ENCODE measurements at places on chromosomes 2 and 18.

DNA sequence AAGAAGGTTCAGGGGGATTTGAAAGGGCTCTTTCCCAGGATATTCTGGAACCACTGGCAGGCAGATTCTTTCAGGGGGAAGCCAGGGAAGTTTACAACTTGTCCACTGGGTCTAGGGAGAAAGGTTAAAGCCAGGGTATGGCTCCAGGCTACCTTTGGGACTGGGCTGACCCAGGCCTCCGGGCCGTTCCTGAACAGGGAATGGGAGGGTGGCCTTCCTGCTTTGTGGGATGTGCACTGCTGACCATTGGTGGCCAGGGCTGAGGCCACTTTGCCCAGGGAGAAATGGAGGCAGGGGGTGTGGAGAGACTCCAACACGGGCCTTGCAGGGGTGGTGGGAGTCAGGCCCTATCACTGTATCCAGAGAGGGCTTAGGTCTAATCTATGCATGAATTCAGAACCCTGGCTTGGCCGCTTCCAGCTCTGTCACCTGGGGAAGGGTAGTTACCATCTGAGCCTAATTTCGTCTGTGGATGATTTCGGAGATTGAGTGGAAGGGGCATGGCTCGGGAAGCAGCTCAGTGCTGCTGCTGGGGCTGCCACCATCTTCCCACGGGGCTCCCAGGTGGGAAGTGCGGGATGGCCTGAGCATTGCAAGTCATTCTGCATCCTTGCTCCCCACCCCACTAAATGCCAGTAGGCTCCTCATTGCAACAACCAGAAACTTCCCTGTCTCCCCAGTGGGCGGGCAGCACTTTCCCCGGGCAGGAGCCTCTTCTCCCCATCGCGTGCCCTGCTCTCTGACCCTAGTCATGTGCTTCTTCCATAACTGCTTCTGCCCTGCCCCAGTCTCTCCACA, 57.1 kb upstream of the OTOF start:
- DNase-seq, result no peak

DNA sequence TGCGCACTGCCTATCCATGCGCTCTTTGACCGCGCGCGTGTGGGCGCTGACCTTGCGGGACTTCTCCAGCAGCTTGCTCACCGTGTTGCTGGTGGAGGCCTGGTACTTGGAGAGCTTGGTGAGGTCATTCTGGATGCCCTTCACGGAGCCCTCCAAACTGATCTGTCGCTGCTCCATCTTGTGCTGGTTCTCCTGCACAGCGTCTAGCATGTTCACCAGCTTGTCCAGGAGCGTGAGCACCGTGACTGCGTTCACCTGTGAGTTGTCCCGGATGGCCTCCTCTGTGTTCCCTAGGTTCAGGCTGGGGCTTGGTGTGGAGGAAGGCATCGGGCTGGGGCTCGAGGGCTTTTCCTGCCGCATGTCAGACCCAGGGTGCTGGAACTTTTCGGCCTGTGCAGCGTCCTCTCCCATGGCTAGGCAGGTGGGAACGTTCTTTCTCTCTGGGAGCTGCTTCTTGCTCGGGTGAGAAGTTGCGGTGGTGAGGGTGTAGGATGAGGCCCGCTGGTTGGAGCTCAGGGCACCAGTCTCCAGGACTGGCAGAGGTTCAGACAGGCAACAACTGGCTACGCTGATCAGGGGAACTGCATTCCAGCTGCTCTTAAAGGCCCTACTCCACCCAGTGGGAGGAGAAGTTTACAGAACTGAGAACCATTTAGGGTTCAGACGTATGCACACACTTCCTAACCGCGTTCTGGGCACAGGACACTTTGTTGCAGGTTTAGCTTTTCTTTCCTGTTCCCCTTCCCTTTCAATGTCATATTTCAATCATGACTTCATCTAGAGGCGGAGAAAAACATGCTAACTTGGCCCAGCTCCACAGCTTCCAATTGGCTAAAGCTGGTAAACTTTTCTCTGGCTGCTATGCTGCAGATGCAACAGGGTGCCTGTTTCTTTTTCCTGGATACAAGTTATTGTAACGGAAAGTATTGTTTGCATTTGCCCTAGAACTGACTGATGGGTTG, at the start of gene CAVIN2:
Gene CAVIN2 (minus strand): TSS at position 574 of the 962 bp plus-strand sequence. CDS start 163 bp downstream, at position 411.
- DNase-seq, result no peak

DNA sequence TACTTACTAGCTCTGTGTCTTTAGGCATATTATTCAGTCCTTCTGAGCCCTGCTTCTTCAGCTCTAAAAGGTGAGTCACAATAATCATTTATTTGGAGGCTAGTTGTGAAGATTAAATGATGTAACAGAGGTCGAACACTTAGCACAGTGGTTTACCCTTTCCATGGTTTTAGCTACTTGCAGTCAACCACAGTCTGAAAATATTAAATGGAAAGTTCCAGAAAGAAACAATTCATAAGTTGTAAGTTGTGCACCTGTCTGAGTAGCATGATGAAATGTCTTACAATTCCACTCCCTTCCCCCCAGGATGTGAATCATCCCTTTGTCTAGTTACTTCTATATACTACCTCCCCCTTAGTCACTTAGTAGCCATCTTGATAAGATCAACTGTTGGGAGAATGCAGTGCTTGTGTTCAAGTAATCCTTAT, 217.6 kb upstream of the THUMPD2 start:
- no peak for DNase-seq

DNA sequence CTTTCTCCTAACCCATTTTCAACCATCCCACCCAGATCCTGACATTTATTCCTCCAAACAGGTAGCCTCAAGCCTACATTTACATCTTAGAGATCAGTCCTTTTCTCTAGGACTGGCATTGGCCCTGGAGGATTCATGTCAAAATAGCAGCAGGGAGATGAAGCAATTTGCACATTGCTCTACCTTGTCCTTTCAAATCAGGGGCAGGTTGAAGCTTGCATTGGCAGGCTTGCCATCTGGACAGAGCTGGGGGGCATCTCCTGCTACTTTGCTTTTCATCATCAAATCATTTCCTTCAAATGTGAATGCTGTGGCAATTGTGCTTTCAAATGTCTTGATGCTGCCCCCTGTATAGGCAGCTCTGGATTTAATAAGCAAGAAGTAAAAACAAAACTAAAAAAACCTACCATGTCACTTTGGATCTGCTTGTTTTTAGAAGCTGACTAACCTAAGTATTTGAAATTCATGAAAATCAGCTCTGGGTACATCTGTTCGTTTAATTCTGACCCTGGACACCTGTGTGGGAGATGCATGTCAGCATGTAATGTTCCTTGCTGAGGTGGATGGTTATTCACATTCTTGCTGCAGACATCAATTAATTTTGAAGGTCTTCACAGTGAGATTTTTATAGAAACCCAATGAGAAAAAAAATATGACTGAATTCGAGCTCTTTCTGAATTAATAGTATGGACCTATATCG, 47.9 kb downstream of the KIF5C start:
- no peak for DNase-seq

DNA sequence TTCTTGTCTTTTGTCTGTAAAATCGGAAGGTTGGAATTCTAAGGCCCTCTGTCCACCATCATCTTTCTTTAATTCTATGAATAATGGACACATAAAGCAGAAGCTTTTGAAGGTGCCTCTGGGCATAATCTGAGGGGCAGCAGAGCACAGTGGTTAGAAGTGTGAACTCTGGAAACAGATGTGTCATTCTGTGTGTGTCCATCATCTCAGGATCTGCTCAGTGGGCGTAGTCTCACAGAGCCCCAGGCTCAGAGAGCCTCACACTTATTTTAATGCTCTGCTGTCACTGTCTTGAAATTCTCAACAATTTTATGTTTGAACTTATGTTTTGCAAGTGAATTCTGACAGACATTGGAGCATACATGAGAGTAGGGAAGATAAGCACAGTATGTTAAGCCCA, 31.0 kb upstream of the CCDC93 start:
- DNase-seq, result no peak

GRCh38 chr2:95019572-95019971, 5.9 kb upstream of the MAL start:
- no peak for DNase-seq

DNA sequence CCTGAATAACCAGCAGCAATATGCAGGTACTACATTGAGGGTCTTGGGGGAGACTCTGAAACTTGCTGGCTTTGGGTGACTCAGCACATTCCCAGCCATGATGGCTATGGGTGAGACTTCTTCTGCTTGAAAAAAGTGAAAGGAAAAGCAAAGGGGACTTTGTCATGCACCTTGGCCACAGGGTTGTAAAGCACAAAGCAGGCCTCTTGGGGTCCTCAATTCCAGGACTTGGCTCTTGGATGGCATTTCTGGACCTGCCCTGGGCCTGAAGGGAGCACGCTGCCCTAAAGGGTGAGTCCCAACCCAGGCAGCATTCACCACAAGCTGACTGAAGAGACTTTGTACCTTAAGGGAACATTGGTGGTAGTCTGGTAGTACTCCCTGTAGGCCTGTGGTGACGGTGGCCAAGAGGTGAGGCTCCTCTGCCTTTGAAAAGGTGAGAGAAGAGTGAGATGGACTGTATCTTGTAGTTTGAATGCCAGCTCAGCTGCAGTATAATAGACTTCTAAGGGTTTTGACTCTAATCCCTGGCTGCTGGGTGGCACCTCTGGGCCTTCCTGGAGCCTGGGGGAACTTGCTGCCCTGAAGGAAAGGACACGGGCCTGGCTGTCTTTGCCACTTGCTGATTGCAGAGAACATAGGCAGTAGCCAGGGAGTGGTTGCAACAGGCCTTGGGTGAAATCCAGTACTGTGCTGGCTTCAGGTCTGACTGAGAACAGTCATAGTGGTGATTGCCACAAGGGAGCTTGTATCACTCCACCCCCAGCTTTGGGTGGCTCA, 36.5 kb upstream of the CYTIP start:
- DNase-seq, result no peak

- no peak for DNase-seq
These were observed 36.4 kb downstream of the STK39 start for GRCh38 chr2:168210895-168211570.

DNA sequence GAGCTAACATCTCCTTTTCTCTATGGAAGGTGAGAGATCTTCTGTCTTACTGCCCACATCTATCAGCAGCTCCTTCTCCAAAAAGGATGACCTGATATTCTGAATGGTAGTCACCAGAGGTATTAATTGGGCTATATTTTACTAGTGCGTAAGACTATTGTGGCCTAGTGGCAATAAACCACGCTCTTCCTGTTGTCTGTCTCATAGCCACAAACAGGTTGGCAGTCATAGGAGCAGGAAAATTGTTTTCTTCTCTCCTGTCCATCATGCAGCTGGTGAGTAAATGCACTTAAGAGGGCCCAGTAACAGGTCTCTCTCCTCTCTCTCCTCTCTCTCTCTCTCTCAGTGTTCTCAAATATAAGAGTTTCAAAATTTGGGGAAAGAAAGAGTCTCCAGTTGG, 856.8 kb upstream of the ACVR2A start:
- no peak for DNase-seq

GRCh38 chr2:31031132-31031706, 107.0 kb downstream of the GALNT14 start:
- no peak for DNase-seq

All from activated gamma-delta T cell (primary cell).